CD4-positive, alpha-beta memory T cell (primary cell): ENCODE measurements at places on chromosomes 2 and 18. TPM values are rescaled to one million over a fixed set of nuclear protein-coding genes. Genes with fewer than 3 reads are reported as not detected.
A peak's percentile ranks its signal among the peaks of the same experiment; 100 is the strongest.

The CKAP2L gene
- 0.21 TPM for polyA plus RNA-seq

The KANSL1L gene
- 0.62 TPM for polyA plus RNA-seq

The TXNDC2 gene
- polyA plus RNA-seq: not detected

The KCNE4 gene
- polyA plus RNA-seq: not detected

The LYG2 gene
- not detected for polyA plus RNA-seq

The PPP1R7 gene
- 114 TPM for polyA plus RNA-seq

The IL36RN gene
- polyA plus RNA-seq: not detected

The CNGA3 gene
- not detected for polyA plus RNA-seq

The SKOR2 gene
- polyA plus RNA-seq: not detected

The RIT2 gene
- polyA plus RNA-seq: not detected

DNA sequence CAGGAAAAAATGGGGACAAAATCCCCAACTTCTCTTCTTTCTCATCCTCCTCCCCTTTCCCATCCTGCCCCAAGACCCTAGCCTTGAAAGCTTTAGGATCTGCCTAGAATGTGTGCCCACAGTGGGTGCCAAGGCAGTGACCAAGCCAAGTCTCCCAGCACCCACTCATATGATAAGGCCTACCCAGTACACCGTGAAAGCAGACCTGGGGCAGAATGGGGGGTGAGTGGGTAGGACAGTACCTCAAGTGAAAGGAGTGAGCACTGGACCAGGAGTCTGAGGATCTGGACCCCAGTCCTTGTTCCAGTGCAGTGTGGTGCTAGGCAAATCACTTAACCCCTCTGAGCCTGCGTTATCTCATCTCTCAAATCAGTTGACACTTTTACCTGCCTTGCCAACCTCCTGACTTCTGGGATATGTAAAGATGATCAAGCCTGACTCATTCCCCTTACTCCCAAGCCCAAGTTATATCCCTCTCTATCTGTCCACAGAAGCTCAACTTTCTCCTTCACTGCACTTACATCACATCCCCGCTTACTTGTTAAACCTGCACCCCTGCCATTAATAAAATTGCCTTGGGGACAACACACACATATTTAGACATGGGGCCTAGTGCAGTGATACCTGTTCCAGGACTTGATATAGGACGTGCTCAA, 109.7 kb downstream of the ATL2 start:
- no peak for DNase-seq

DNA sequence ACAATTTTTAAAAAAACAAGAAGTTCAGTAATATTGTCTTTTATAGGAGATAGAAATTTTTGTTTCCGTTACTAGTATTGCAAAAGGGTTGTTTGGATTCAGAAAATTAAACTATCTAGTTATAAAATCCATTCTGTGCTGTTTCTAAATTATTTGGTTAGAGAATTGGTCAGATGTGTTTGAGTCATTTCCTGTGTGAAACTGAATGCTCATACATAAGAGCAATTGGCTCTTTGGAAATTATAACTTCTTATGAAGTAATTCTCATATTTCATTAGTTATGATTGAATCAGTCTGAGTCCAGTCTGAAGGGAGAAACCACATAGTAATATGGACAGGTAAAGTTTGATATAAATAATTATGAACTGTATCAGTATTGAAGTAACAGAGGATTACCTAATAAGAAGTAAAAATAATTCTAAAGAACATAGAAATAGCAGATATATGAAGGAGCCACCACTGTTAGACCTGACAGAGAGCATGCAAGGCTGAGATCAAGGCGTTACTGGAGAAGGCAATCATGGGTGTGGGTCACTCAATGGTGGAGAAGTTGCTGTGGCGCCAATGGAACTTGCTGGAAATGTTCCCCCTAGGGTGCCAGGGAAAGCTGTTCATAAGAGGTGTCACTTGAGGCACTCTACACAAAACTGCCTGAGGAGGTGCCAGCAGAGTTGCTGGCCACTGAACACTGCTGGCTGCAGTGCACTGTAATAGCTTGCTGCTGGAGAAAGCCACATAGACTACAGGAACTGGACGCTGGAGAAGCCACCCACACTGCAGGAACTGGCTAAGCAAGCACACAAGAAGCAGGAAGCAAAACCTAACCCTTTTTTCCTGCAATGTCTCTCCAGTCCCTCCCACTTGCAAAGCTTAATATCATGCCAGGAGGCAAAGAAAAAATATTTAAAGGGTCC, 18.0 kb upstream of the FAP start:
- no peak for DNase-seq

DNA sequence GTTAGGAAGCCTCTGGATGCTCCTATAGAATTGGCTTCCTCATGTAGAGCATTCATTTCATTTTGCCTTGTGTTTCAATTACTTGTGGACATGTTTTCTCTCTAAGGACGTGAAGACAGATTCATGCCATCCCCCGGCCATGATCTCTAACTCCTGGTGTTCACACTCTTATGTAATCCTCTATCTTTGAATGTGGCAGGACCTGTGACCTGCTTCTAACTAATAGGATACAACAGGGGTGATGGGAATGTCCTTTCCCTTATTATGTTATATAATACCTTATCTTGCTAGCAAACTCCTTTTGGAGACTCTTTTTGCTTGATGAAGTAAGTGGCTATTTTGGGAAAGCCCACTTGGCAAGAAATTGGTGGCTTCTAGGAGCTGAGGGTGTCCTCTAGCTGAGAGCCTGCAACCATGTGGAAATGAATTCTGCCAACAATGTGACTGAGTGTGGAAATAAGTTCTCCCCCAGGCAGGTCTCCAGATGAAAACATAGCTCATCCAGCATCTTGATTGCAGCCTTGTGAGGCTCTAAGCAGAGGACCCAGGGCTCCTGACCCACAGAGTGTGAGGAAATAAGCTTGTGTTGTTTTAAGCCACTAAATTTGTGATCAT, 13.8 kb downstream of the DPYSL5 start:
- DNase-seq: no peak

GRCh38 chr2:74462786-74463105, 2.4 kb downstream of the MOGS start:
- DNase-seq: no peak

DNA sequence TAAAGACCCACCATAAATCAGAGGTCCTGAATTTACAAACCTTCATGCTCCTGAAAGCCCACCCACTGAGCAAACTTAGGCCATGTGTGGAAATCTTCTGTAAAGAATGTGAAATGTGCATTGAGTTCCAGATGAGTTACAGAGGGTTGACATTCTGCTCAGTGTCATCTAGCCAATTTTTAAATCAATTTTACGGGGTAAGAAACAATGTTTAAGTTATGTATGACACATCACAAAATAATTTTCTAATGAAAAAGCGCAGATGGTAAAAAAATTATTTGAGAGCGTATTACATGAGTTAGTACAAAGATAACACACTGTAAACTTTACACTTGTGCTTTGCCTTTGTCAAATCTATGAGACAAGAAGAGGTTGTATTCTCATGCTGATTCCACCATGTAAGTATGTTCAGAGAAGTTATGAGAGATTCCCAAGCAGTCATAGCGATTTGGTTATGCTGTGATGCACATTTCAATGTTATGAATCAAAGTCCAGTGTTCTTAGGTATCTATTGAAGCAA, 446.3 kb downstream of the ADCYAP1 start:
- no peak for DNase-seq

GRCh38 chr2:152165306-152165705, 10.3 kb downstream of the STAM2 start:
- DNase-seq: no peak

DNA sequence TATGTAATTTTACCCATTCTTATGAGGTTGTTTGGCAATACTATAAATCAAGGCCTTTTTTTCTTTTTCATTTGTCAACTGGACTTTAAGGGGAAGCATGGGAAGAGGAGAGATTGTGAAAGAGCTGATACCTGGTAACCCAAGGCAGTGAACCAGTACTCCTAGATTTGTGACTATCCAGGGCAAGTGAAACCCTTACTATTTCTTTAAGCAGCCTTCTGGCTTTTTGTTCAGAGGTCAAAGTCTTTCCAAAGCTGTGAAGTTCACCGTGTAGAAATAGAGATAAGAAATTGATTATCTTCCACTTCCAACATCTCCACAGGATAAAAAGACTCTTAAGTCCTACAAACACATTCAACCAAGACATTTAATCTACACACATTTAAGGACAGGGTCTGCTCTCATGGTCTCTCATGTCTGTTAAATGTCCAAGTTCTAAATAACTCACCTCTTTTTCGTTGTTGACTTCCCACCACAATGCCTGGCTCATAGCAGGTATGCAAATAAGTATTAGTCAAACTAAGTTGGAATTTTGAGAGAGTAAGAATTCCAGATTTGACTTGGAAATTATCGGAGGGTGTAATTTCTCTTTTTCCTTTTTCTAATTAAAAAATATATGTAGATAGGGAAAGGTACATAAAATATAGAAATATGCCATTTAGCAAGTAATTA, 485.8 kb downstream of the STK39 start:
- no peak for DNase-seq

DNA sequence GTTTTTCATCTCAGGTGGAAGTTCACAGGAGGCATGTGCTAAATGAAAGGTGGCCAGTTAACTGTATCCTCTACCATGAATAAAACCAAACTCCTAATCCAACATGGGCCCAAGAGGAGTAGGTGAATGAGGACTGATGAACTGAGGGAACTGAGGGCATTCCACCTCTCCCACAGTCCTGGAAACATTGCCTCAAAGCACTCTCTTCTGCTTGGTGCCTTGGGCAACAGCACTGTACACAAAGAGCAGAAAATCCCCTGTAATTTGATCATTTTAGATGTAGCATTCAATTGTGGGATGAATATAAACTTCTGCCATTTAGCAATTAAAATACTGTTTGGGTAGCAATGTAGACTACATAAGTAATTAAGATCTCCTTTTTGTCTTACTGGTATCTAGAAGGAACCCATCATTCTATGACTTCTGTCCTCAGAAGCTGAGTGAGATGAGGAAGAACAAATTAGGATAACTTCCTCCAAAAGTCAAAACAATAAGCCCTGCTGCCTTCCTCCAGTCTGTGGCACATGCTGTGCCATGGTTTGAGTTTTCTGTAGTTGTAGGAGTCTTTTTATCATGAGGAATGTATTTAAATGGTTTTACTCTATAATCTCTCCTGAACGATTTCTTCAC, 86.7 kb upstream of the ZEB2 start:
- DNase-seq: no peak

DNA sequence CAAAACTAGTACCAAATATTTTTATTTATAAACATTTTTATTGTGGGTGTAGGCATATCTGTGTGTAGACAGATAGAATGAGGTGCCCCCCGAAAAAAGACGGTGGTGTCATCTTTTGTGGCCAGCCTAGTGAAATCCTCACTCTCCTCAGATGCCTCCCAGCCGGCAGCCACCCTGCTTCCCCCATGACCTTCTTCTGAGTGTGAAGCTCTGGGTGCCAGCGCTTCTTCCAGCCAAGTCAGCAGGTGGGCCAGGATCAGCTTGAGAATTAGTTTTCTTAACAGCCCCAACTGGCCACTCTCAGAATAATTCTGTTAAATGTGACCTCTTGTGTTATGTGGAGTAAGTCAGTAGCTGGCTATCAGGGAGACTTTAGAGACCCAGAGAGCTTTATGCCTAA, 229.6 kb upstream of the FOSL2 start:
- DNase-seq: no peak

DNA sequence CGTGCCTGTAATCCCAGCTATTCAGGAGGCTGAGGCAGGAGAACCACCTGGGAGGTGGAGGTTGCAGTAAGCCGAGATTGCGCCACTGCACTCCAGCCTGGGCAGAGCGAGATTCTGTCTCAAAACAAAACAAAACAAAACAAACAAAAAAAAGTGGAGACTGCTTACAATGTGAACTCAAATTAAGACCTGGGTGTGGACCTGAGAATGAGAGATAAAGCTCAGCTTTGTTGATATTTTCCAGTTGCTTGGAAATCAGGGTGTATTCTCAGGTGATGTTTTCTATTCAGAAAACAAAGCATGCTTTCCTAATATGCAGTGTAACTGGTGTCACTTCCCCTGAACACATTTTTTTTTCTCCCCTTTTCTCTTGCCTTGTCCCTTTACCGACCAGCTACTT, 5.3 kb upstream of the CERS6 start:
- DNase-seq: no peak

GRCh38 chr2:11624893-11625292, 45.1 kb downstream of the NTSR2 start:
- DNase-seq: no peak

GRCh38 chr18:6928359-6928758, 189.2 kb downstream of the LAMA1 start:
- DNase-seq: no peak

- no peak for DNase-seq
These were observed 61.9 kb upstream of the CREB1 start for GRCh38 chr2:207467716-207468347.

DNA sequence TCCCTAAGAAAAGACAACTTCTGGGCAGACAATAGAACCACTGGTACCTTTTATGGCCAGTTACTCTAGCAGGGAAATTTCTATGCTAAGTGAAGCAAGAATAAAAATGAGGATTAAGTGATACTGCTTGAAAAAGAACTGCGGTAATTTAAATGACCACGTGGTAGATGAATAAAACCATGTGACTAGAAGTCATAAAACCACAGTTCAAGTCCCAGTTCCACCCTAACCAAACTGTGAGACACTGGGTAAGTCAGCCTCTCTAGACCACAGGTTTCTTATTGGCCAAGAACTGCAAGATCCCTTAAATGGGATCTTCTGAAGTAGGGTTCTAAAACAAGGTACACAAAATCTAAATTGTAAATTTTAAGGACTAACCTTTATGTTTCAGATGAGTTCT, 12.7 kb downstream of the TMEM237 start:
- DNase-seq: no peak

- no peak for DNase-seq
These were observed 314 bp upstream of the SSB start for GRCh38 chr2:169798397-169798717.

- no peak for DNase-seq
These were observed 503.6 kb upstream of the TNP1 start for GRCh38 chr2:217363470-217363869.

DNA sequence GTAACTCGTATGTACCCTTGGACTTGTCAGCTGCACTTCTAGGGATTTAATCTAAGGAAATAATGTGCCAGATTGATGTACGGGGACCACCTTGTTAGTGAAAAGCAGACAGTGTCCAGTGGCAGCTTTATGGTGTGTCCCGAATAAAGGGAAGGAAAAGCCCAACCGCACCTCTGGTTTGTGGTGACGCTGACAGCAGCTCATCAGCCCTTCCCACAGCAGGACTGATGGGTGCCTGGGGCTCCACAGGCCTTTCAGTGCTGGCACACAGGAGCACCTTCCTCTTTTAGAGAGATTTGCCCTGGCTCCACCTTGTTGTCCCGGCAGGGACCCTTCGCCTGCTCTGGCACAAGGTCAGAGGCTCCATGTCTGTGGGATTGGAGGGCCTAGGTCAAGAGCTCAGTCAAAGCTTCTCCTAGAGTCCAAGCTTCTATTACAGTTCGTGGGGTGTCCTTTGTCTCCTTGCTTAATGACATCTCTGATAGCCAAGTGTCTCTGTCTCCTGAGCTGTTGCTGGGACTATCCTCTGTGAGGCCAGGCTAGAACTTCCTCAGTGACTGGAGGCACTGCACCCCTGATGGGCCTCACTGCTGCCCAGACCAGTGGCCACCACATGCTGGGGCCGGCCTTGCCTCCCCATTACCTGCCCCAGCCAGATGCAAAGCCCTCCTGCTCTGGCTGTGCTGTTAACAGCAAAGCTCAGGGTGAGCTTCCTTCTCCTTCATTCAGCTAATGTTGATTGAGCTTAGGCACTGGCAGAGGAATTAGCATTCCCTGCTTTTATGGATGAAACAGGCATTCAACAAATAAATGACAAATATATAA, 33.0 kb upstream of the SCLY start:
- no peak for DNase-seq

GRCh38 chr18:26548415-26549262, at the start of gene KCTD1:
Gene KCTD1 (minus strand): TSS chr18:26548553. CDS start chr18:26548536, 17 bp downstream.
- DNase-seq: peak; percentile 55
